ENCODE measurements at places on chromosomes 11 and 22.

DNA sequence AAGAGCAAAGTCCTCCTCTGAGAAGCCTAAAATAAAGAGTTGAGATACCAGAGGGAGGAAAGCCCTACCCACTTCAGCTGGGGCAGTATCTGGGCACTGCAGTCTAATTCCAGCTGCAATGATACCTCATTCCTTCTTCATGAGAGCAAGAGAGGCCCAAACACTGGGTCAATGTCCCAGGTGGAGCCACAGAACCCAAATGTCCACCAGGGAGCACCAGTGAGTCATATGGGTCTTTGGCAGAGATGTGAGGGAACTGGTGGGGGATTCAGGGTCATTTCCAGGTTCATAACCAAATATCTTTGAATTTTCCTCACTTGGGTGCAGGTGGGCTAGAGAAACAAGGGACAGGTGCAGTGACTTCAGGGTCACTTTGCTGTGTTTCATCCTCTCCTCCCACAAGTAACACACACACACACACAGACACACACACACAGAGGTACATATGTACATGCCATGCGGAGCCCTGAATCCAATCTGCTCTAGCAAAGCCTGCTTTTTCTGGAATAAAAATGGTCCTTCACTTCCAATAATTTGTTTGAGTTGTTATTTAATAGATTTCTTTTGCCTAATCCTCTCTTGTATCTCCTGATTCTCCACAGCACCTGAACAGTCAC is 585.4 kb downstream of the SOX6 start:
- no peak for DNase-seq

- DNase-seq = peak; percentile 7
Observed at GRCh38 chr11:32385998-32386397, 49.3 kb downstream of the WT1 start.

- no peak for DNase-seq
Observed at GRCh38 chr11:26755762-26756161, 33.9 kb upstream of the SLC5A12 start.

DNA sequence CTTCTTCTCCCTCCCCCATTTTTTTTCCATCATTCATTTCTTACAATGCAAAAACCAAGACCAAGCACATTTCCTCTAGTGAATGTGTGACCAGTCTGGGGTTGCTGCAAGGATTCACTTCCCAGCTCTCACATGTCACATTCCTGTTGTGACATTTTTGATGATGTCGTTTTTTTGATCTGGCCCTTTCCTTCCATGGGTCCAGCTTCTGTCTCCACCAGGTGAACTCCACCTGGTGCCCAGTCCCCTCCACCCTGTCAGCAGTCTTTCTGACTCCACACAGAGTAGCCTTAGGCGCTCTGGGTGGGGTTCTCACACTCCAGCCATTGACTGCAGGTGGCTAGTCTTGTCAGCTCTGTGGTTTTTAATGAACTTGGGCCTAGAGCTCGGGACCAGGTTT is 15.6 kb downstream of the PANX1 start:
- no peak for DNase-seq

- DNase-seq = no peak
Observed at GRCh38 chr11:102719620-102720277, 5.0 kb downstream of the MMP8 start.

GRCh38 chr11:11169715-11170351 is 183.2 kb downstream of the CSNK2A3 start:
- DNase-seq = no peak

- DNase-seq = no peak
Observed at GRCh38 chr11:19632499-19632834, 80.2 kb upstream of the NAV2 start.

DNA sequence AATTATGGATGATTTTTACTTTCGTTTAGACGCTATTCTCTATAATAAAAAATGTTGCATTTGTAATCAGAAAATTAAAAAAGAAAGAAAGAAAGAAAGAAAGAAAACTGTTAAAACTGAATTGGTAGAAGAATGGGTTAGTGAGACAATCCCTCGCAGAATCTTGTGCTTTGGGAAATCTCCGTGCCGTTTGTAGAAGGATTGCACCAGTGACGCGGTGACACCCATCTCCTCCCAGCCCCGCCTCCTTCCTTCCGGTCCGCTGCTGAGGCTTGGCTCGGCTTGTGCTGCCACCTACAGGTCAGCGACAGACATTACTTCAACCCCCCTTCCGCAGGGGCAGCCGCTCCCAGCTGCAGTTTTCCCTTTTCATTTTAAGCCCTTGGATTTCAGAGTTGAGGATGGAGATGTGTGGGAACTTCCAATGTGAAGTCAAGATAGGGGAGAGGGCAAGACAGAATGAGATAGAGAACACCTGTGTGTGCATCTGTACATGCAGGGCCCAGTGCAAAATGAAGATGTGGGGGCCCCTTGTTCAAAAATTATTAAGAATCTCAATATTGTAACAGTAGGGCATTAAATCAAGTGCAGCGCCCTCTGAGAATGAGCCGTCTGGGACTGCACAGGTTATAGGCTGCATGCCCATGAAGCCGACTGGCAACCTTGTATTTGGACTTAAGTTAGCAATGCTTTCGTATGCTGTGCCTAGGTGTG is 41.1 kb downstream of the TST start:
- peak; percentile 93 for DNase-seq

DNA sequence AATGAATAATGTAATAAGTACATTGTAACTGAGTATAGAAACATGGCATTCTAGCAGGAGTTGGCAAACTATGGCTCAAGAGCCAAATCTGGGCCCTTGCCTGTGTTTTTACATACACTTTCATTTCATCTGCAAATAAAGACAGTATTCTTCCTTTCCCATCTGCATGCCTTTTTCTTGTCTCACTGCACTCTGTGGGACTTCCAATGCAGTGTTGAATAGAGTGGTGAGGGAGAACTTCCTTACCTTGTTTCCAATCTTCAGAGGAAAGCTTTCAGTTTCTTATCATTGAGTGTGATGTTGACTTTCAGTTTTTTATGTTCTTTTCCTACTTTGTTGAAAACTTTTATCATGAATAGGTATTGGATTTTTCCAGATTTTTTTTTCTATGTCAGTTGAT is 82.1 kb downstream of the USP47 start:
- DNase-seq = no peak

- no peak for DNase-seq
Observed at GRCh38 chr11:134445601-134446325, 33.7 kb upstream of the B3GAT1 start.

- peak; percentile 5 for DNase-seq
Observed at GRCh38 chr11:18540207-18541009, 13.7 kb upstream of the TSG101 start.

Data from muscle of leg (tissue), 16 donors.